ENCODE measurements at places on chromosomes 12 and 14.

DNA sequence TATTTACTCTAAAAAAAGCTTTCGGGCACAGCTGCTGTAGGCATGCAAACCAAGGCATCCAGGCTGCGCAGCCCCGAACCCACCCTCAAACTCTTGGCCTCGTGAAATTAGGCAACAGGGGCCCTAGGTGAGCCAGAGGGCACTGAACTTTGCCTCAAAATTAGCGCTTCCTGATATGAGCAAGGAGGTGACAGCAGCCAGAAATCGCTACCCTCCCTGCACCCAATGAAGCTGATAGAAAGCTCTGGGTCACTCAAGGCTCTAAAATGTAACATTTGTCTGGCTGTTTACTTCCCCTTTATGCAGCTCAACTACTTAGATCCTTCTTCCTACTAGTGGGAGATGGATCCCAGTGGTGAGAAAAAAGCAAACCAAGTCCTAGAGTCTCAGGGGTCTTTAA lies 61.8 kb downstream of the PITPNM2 start:
- DNase-seq = no peak

- DNase-seq = peak; percentile 5
Observed at GRCh38 chr12:121579190-121579791, 1.5 kb downstream of the KDM2B start.

DNA sequence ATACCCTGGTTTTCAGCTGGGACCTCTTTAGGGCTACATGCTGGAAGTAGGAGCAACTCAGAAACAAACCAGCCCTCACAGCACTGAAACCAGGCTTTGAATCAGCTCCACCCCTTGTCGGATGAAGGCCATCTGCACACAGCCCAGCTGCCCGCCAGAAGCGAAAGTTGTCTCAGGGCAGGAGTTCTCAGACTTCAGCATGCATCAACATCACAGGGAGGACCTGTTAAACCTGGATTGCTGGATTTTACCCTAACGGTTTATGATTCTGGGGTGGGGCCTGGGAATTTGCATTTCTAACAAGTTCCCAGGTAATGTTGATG lies 10.9 kb downstream of the SYNDIG1L start:
- DNase-seq = no peak

GRCh38 chr12:26737487-26738030 lies 95.4 kb downstream of the ITPR2 start:
- no peak for DNase-seq

DNA sequence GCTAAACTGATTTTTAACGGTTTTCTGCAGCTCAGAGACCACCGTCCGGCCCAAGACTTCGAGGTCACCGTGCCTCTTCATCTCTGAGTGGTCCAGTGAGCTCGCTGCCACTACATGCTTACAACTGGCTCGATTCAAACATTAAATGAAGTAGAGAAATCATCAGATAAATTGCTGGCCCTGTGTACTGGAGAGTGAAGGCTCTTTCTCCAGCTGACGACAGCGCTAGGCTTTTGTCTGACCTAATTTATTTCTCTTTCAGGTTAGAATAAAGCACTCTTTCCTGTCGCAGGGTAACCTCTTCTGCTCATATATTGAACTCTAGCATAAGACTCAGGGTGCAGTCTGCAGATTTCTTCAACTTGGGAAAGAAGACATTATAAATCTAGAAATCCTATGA lies 6.4 kb downstream of the BCL11B start:
- DNase-seq = no peak

DNA sequence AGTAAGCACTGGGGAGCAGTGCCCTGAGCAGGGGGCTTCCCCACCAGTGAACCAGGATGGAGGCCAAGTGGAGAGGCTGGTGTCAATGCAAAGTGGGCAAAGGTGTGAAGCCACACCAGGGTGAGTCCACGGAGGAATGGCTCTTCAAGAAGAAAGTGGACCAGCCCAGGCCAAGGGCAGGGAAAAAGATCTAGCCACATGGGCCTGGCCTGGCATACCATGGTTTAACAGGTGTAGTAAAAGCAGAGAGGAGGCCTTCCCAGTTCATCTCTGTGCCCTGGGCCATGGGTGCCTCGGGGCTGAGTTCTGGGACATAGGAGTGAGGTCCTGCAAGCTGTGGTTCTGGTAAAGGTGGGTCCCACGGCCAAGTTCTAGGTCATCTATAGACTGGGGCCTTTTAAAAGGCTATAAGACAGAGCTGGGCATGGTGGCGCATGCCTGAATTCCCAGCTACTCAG lies 153.4 kb downstream of the DPF3 start:
- DNase-seq = no peak

GRCh38 chr12:57614178-57614947 lies 3.1 kb downstream of the ARHGEF25 start:
- DNase-seq = no peak

GRCh38 chr12:121499929-121500793 lies 80.7 kb downstream of the KDM2B start:
- DNase-seq = peak; percentile 47

GRCh38 chr12:92272061-92272964 lies 126.7 kb upstream of the BTG1 start:
- DNase-seq = no peak

GRCh38 chr14:30855345-30856037 lies 18.9 kb upstream of the COCH start:
- no peak for DNase-seq

GRCh38 chr14:21734457-21735074 lies 60.9 kb upstream of the OR4E1 start:
- no peak for DNase-seq

DNA sequence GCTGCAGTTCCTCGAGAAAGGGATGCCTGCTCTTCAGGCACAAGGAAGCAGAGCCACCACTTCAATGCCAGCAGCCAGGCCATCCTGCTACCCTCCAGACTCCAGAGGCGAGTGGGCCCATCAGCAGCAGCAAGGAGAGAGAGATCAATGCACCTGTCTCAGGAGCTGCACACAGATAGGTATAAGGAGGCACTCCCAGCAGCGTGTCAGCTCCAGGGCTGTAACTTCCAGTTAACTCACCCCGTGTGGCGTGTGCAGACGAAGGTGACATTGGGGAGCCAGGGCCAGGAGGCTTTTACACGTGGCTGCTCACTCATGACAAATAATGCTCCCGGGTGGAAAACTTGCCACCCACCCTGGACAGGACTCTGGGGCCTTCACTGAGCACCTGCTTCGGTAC lies 24.2 kb downstream of the GALNT16 start:
- no peak for DNase-seq

DNA sequence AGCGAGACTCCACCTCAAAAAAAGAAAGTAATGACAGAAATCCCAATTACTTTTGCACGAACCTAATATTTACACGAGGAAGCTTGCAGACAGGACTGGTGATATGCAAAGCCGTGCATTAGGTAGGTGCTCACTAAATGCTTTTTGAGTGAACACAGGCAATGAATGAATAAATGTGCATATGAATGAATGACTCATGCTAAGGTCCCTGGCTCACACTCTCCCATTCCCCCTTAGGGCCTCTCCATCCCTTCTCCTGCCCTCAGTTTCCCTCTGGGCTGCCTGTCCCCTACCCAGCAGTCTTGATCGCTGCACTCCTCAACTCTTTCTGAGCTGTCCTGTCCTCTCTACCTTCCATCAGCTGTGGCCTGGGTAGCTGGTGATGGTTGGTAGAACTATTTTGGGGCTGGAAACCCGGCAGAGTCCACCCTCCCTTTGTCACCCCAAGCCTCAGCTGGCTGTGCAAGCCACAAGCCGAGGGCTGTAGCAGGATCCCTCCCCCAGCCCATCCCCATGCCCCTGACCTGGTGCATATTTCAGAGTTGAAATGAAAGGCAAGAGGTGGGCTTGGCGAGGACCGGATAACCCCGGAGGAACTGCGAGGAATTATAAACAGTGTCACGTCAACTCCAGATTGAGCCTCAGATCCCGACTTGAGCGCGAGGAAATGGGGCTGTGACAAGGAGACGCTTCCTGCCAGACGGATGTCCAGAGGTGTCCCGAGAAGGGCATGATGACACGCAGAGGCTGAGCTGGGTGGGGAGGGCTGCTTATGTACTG lies 191.7 kb upstream of the GSC start:
- DNase-seq = no peak

DNA sequence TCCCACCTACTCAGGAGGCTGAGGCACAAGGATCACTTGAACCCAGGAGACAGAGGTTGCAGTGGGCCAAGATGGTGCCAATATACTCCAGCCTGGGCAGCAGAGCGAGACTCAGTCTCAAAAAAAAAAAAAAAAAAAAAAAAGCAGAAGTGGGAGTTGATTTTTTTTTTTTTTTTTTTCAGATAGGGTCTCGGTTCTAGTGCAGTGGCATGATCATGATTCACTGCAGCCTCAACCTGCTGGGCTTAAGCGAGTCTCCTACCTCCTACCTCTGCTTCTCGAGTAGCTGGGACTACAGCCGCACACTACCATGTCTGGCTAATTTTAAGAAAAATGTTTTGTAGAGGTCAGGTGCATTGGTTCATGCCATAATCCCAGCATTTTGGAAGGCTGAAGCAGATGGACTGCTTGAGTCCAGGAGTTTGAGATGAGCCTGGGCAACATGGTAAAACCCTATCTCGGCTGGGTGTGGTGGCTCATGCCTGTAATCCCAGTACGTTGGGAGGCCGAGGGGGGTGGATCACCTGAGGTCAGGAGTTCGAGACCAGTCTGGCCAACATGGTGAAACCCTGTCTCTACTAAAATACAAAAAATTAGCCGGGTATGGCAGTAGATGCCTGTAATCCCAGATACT lies 16.3 kb upstream of the HSP90AA1 start:
- no peak for DNase-seq

- DNase-seq = no peak
Observed at GRCh38 chr12:87925021-87925420, 104.2 kb downstream of the C12orf50 start.

DNA sequence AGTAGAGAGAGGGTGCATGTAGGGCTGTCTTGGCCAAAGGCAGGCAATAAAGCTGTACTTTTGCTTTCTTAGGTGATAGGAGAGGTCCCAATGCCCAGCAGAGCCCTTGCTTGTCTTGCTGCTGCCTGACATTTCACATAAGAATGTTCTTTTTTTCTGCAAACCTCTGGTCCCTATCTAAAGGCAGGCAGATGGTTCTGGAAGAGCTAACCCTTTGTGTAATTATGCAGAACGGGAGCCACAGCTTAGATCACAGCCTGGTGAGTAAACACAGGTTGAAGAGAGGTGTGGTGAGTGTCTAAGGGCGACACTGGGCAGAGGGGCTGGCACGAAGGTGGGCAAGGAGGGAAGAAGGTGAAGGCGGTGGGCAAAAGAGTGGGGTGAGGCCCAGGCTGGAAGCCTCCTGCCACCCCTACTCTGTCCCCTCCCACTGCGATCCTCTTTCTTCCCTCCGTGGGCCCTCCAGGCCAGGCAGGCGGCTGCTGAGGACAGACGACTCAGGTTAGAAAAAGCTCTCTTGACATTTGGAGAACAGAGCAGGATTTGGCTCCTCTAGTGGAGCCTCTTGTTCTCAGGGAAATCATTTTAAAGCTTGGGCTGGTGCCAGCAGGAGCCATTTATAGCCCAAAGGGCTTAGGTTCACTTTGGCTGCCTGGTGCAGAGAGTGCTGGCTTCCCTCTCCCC lies 42.8 kb downstream of the PRMT8 start:
- DNase-seq = no peak

DNA sequence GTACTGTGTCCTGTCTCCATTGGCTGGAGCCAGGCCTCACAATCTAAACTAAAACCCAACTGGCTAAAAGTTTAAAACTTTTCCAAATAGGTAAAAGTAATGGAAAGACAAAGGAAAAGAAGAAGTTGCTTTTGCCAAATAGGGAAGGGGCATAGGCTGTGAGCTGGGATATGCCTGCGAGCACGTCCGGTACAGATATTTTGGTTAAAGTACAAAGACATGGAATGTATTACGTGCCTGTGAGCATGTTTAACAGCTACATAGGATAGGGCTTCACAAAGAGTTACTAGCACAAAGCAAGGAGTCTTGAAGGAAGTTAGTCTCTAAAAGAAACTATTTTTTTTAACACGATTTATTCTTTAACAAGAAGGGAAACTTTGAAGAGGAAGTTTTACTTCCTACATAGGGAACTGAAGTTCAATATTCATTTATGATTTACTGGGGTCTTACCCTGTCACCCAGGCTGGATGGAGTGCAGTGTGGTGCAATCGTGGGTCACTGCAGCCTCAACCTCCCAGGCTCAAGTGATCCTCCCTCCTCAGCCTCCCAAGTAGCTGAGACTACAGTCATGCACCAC lies 41.9 kb upstream of the INF2 start:
- no peak for DNase-seq

- no peak for DNase-seq
Observed at GRCh38 chr14:23483236-23483854, 13.8 kb downstream of the NGDN start.

DNA sequence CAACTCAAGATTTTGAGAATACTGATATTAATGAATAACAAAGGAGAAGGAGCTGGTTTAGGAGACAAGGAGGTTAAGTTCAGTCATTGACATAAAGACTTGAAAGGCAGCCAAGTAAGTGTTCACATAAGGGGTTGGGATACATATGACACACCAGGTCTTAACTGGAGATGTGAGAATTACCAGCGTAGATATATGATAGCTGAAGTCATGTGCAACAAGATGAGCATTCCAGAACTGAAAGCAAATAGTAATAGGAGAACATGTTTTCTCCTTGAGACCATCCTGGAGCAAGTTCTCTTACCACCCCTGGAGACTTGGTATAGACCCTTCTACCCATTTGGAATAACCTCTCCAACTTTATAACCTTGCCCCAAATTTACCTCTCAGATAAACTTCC lies 43.3 kb upstream of the NPFF start:
- no peak for DNase-seq

DNA sequence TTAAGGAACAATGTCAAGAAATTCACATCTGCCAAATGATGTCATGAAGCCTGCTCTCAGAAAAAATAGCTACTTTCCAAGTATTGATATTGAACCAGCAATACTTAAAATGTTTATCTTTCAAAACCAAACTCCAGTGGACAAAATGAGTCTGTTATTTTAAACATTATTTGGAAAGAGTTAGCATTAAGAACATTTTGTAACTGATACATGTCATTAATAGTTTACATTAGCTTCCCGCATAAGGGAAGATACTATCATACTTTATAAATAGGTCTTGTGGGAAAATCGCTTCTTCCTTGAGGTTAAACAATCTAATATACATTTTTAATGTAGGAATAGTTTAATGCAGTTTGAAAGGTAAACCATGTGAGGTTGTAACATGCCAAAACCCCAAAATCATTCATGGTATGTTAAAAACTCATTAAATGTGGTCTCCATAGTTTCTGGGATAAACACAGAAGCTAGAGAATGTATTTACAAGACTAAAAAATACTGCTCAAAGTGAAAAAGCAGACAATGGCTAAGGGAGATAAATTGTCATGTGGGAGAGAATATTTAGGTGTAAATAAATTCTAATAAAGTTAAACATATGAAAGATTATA lies 73.4 kb upstream of the ATP2B1 start:
- no peak for DNase-seq

GRCh38 chr12:88420457-88420856 lies 159.8 kb downstream of the KITLG start:
- no peak for DNase-seq

Data from activated naive CD8-positive, alpha-beta T cell treated with anti-CD3 and anti-CD28 coated beads, Interleukin-2, amount 50 U/mL, for 16 hours (primary cell).